ENCODE measurements at places on chromosomes 3 and 15. TPM values are rescaled to one million over a fixed set of nuclear protein-coding genes. Genes with fewer than 3 reads are reported as not detected.

Gene DAPK2
- 5.1 TPM for polyA plus RNA-seq

Gene PLSCR2
- not detected for polyA plus RNA-seq

Gene GP9
- polyA plus RNA-seq: not detected

Gene FES
- 4.1 TPM for polyA plus RNA-seq

Gene FAM219B
- 44.5 TPM for polyA plus RNA-seq

Gene TEX55
- polyA plus RNA-seq: 0.37 TPM

Gene CYP1A2
- polyA plus RNA-seq: not detected

Gene VEPH1
- 0.88 TPM for polyA plus RNA-seq

Gene BCL6
- 30.0 TPM for polyA plus RNA-seq

Gene GOLGA8G
- polyA plus RNA-seq: not detected
